ENCODE measurements at places on chromosomes 7 and 10. TPM values are rescaled to one million over a fixed set of nuclear protein-coding genes. Genes with fewer than 3 reads are reported as not detected.
A peak's percentile ranks its signal among the peaks of the same experiment; 100 is the strongest.

DNA sequence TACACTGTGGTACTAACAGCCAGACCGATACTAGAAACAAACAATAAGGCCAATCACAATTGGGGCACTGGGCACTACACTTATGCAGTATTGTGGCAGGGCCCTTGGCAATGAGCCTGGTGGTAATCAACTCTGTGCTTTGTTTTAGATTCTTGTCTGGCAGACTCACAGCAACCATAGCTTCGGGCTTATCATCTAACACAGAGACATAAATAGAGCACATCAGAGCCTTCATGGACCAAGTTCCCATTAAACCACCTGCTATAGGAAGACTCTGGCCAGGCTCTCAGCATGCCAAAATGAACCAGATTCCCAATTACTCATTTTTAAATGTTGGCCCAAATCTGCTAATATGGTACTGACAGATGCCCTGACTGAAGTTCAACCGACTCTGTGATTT, 218.6 kb downstream of the DGKI start:
- no peak for DNase-seq

GPR141 gene
- total RNA-seq = not detected

FAM25A gene
- total RNA-seq = not detected

DNA sequence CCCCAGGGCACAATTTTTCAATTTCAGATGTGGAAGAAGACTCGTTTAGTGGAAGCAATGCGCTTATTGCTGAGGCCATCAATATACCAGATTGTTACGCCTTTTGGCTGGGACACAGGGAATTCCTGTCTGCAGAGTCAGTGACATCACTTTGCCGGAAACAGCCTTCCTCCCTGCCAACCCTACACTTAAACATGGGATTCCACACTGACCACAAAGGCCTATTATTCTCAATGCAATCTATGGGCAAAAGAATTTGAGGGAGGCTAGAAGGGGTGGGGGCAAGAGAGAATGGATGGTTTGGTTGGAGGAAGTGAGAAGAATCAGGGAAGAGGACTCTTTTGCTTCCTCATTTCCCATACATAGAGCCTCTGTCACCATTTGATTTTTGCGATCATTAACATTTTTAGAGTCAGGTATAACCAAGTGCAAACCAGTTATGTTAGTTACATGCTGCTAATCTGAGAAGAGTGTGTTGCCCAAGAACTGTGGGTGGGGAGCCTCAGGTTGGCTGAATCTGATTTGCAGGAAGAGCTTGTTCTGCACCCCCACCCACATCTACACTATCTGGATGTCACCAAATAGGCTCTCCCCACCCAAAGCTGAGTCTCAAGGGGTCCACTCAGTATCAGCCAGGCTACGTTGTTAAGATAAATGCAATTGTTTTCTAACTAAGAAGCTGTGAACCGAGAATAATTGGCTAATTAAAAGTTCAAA, 58.2 kb downstream of the ENTPD1 start:
- DNase-seq = peak; percentile 69

DNA sequence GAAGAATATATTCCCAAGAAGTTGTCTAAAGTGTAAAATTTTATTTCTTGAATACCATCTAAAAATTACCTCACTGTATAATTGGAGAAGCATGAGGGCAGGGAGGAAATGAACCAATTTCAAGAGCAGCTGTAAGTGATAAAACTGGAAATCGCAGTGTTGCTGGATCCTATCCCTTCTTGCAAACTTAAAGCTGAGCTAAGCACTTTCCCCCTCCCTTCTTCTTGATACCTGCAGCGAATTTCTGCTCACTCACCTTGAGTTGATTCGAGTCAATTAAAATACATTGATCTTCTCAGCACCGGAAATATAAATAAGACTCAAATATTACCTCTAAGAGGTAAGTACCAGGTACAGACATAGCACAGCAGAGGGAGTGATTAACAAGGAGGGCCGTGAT, 65.5 kb downstream of the ARMC3 start:
- no peak for DNase-seq

CDNF gene
- 0.11 TPM for total RNA-seq

GRCh38 chr7:32390210-32390609, 100.0 kb downstream of the LSM5 start:
- DNase-seq = no peak

DNA sequence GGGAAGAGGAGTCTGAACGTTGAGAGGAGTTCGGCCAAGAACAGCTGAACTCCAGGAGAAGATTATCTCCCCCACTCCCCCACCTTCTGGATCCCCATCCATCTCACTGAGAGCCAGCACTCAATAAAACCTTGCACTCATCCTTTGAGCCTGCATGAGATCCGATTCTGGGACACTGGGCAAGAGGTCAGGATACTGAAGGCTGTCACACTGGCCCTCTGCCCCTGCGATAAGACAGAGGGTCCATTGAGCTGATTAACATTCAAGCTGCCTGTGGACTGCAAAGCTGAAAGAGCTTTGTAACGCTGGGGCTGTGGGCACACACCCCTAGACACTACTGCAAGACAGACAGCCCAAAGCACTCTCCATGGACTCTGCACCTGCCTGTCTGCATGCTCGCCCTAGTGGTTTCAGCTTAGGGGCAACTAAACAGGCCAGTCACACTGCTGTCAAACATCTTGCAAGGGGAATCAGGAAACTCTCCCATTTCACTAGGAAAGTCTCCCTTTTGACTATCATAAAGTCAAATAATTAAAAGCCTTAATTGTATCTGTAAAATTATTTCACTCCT, 42.3 kb upstream of the CNTNAP2 start:
- DNase-seq = no peak

BZW2 gene
- 99.1 TPM for total RNA-seq

- no peak for DNase-seq
These were observed 14.6 kb upstream of the REEP3 start for GRCh38 chr10:63506554-63506953.

DNA sequence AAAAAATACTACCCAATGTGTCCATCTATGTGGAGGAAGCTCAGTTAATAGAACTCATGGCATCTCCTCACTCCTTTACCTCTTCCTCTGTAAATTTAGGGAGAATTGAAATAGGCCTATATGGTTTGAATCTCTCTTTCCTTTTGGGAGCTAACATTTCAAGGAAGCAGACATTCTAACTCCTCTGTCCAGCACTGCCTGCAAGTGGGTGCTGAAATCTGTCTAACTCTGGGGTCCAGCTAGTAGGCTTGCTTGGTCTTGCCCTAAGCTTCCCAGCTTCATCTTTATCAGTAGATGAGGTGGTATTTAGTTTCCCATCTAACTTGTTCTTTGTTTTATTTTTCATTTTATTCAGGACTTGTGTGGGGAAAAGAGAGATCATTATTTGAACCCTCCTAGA, 23.2 kb downstream of the CYCS start:
- DNase-seq = no peak

DNA sequence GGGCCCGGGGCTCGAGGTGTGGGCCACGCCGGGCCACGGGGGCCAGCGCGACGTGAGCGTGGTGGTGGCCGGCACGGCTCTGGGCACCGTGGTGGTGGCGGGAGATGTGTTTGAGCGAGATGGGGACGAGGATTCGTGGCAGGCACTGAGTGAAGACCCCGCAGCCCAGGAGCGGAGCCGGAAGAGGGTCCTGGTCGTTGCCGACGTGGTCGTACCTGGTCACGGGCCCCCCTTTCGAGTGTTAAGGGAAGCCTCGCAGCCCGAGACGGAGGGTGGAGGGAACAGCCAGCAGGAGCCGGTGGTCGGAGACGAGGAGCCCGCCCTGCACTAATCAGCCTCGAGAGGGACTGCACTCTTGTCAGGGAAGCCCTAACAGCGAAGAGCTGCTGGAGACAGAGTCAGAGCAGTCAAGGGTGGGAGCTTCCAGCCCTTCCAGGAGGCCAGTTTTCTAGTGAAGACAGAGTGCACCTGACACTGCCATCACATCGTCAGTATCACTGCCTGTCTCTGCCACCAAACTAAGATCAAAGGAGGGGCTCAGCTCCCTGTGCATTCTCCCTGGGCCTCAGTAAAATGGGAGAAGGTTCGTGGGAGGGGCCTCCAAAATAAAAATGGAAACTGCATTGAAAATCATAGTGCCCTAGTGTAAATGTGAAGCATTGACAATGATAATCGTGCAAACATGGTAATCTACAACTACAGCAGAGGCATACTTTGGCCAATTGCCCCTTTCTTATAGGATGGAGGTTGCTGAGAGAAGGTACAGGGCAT, 1.3 kb downstream of the MBLAC1 start:
- DNase-seq = no peak

AS3MT gene
- 1.4 TPM for total RNA-seq

FLNC gene
- total RNA-seq = 133 TPM

GRCh38 chr10:91111060-91111459, 109.4 kb upstream of the PCGF5 start:
- DNase-seq = no peak

- no peak for DNase-seq
These were observed 193.9 kb upstream of the TCF7L2 start for GRCh38 chr10:112756235-112756527.

DNA sequence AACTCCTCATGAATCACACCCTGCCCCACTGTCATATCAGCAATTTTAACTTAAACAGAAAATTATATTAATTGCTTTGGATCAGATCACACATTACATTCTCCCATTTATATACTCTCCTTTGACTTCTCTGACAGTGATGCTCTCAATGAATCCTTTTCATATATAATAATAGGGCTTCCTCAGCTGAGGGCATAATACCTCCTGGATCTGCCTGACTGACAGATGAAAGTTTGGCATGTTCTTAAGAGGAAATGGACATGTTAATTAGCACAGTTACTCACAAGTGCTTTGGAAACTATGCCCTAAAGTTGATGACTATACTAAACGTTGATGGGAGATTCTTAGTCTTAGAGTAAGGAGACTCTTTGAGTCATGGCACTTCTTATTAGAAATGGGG, 478.2 kb upstream of the LRRN3 start:
- DNase-seq = no peak

DNA sequence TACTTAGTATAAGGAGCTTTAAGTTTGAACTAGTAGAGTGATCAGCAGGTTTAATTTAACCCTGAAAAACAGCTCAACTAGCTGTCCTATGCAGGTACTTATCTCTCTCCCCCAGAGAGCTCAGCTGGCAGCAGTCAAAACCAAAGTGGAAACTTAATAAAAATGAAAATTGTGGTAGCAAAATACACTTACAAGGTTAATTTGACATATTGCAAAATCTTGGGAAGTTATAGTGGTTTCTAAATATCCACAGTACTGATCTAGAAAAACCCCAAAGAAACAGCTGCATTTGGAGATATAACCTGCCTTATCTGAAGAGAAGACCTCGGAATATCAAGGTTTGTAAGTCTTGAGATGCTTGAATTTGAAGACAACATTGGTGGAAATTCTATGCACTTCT, 269.2 kb downstream of the RNLS start:
- DNase-seq = no peak

DNA sequence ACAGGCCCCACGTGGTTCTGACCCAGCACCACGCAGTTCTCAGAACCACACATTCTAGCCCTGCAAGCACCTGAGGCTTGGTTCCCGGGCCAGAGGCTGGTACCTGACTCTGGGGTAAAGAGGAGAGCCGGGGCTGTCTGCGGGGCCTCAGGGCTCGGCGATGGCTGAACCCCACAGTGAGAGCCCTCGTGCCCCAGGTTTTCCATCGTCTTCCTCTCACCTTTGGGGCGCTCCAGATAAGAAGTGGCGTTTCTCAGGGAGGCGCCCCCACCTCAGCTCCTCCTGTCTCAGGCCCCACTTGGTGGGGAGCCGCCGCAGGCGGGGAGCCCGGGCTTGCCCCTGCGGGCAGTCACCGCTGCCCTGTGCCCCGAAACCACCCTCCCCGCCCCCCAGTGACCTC, 2.2 kb upstream of the LANCL2 start:
- DNase-seq = no peak

GRCh38 chr7:66698652-66699205, 41.8 kb upstream of the RABGEF1 start:
- no peak for DNase-seq

SPDYE2B gene
- not detected for total RNA-seq

DNA sequence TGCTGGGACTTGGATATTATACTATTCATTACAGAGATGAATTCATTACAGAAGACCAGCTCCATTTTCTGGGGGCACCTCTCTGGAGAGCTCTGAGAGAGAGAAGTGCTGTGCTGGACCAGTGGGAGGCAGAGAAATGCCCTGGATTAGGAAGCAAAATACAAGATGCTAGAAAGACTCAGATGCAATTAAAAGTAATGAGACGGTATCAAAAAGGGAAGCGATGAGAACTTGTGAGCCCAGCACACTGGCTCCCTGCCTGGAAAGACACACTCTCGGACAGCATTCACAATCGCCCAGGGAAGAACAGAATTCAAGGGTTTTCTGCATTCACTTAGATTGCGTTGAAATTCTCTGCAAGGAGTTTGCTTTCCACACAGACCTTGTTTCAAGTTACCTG, 3.5 kb upstream of the FRAT2 start:
- no peak for DNase-seq

GRCh38 chr10:116278846-116279245, 5.8 kb upstream of the GFRA1 start:
- no peak for DNase-seq

GRCh38 chr7:83365746-83366145, 203.1 kb upstream of the PCLO start:
- no peak for DNase-seq

DNA sequence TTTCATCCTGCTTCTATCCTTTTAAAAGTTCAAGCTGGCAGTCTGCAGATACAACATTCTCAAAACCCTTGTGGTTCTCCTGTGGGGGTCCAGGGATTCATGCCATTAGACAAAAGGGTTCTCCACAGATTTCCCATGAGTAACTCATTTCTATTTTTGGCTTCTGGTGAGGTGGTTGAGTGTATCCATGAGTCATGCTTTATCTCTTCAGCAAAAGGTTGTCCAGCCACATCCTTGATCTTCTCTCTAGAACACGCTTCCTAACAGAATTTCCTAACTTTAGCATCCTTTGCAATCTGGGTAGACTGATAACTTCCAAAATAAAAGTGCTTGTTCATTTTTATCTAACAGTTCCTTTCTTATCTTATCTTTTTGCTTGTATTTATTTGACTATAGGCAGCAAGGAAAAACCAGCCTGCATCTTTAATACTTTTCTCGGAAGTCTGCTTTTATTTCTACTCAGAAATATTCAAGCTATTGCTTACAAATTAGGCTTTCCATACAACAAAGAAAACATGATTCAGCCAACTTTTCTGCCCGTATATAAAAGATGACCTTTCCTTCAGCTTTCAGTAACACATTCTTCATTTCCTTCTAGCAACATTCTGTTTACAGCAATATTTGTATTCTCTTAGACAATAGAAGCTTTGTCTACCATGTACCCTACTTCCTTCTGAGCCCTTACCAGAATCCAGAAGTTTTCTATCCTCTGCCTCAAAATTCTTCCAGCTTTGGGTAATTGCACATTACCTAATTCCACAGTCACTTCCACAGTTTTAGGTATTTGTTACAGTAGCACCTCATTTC, 79.3 kb upstream of the IL6 start:
- peak; percentile 85 for DNase-seq

ACTL6B gene
- total RNA-seq = not detected

DNA sequence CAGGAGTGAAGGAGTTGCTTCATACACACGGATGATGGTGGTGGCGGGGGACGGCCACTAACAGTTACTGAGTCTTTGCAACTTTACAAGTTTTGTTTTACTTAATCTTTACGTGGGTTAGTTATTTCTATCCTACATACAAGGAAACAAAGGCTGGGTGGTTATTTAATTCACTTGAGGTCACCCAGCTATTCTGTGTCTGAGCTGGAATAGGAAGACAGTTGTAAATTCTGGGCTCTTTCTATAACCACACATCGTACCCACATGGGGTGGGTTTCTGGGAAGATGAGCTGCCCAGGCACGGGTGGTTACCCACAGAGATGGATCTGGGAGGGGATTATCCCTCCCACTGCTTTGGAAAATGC, 137.9 kb downstream of the ANLN start:
- DNase-seq = no peak

GRCh38 chr10:88949912-88950837, 2.4 kb downstream of the ACTA2 start:
- no peak for DNase-seq

GRCh38 chr7:92953657-92954056, 117.3 kb upstream of the CDK6 start:
- DNase-seq = no peak
